ENCODE measurements at places on chromosomes 3 and 15.

DNA sequence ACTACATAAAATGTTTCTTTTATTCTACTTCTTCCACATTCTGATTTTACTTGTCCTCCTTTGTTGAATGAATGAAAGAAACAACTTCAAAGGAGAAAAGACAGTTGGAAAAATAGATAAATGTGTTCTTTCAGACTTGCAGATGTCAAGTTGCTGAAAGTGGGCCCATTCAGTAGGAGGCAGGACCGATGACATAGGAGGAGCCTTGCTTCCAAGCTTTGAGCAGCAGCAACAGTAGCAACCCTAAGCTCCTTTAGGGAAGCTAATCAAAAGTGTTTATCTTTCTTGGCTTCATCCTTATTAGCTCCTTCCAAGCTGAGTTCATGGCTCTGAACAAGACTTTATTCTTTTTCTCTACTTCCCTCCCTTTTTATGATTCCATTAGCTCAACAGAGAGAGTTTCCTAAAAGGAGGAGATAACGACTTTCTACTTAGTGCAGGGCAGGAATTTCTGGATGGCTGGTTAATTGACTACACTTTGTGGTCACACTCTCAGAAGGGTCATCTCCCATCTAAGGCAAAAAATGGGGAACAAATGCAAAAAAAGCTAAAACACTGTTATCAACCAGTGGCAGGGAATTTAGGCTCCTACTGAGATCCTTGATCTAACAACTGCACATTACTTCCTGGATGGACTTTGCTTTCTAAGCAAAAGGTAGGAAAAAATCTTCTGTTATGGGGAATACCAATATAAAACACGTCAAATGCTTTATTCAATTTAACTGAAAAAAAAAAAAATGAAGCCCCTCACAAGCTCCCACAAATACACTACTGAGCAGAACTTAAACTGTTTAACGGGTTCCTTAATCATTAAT lies 4.8 kb downstream of the MORC1 start:
- DNase-seq: no peak

DNA sequence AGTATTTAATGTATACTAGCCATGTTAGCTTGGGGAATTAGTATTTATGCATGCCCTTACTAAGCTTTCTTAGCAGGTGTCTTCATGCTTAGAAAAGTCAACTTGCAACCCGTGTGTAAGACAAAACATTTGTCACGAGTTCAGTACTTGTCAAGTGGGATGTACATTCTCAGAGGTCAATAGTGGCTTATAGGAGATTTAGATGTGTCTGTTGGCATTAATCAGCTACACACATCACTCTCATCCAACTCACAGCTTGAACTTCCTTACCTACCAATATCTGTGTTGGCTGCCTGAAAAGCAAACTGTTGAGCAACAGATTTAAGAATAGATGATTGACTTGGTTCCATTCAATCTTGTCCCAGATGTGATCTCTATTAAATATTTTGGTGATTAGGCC lies 109.5 kb downstream of the ROBO2 start:
- no peak for DNase-seq

DNA sequence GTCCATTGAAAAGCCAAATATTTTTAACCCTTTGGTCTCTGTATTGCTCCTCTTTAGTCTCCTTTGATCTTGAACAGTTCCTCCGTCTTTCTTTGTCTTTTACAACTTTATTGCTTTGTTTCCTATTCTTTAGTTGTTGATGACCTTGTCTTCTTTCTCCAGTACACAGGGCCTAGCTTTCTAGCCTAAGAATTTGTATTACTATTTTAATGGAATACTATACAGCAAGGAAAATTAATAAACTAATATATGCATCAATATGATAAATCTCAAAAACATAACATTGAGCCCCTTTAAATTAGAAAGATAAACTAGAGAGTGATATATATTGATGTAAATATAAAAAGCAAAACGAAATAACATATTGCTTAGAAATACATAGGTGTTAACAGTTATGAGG lies 88.7 kb downstream of the NR1D2 start:
- no peak for DNase-seq

- DNase-seq: no peak
Observed at GRCh38 chr3:852033-852432, 240.8 kb upstream of the CNTN6 start.

GRCh38 chr3:21789730-21790129 lies 38.7 kb upstream of the ZNF385D start:
- DNase-seq: no peak

GRCh38 chr3:167830007-167830406 lies 94.5 kb downstream of the SERPINI1 start:
- DNase-seq: no peak

DNA sequence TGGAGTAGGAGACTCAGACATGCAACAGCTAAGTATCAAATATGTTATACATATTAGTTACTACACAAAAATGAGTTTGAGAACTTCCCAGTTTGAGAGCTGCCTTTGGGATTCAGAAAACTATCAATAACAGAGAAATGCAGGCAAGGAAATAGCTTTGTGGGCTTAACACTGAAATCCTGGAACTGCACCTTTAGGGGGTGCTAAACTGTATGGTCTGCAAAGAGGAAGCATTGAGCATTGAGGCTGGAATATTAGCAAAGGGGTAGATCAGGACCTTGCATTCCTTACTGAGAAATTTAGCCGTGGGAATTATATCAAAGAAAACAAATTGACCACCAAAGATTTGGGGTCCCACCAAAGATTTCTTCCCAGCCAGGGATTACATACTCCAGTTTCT lies 580.0 kb downstream of the ZNF385D start:
- DNase-seq: no peak

DNA sequence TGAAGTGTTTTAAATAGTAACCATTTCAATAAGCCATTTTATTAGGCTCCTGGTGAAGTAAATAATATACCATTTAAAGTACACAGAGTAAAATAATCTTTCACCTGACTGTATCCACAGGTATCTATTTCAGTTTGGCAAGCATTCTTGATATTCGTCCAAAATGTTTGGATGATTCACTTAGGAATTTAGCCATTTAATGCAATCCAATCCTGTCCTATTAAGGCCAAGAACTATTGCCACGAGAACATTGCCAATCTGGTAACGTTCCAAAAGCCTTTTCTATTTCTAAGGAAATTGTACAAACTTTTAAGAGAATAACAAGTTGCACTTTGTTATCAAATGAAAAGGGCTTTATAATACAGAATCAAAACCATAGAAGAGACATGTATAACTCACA lies 209.8 kb upstream of the THRB start:
- no peak for DNase-seq

GRCh38 chr3:190001426-190001825 lies 119.3 kb downstream of the P3H2 start:
- DNase-seq: no peak

- no peak for DNase-seq
Observed at GRCh38 chr3:15743587-15744009, 54.2 kb downstream of the ANKRD28 start.

DNA sequence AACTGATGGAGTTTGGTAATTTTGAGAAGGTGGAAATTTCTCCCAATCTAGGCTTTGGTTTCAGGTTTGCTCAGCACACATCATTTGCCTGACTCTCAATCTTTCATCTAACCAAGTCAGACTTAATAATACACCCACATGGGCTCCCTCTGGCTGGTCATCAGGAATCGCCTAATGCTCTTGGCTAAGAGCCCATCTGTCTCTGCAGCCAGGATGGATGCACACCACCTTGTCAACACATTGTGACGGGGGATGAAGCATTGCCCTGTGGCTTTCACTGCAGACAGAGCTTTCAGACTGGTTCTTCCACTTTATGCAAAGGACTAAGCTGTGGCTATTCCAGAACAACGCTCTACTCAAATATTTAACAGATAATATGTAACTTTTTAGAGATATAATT lies 3.0 kb upstream of the HDGFL3 start:
- DNase-seq: no peak

GRCh38 chr3:178271740-178272387 lies 264.4 kb upstream of the KCNMB2 start:
- DNase-seq: no peak

DNA sequence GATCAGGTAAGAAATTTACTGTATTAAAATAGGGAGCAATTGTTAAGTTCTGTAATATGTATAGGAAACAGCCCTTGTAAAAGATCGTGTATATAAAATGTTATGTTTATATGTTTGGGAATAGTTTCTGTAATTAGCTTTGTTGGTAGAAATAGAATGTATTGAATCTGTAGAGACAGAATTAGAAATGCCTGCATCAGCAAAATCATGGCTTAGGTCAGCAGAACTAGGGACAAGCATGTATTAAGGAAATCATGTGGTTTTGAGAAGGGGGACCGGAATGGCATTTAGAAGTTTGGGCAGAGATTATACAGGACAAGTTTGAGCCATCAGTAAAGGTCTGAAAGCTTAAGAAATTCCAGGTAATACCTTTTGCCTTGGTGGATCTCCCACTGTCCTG lies 177.9 kb downstream of the ERC2 start:
- no peak for DNase-seq

- no peak for DNase-seq
Observed at GRCh38 chr15:71443538-71443937, 328.3 kb downstream of the THSD4 start.

DNA sequence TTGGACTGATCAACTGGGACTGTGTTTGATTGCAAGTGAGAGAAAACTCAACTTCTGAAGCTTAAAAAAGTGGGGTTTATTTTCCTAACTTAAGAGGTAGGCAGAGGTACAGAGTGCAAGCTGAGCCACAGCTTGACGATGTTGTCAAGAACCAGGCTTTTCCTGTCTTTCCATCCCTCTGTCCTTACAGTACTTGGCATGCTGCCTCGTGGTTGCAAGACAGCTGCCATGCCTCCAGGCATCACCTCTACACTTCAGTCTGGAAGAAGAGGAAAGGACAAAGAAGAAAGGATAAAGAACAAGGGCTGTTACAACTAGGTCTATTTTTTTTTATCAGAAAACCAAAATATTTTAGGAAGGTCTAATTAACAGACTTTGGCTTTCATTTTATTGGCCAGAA lies 51.8 kb upstream of the GALNT15 start:
- DNase-seq: no peak

DNA sequence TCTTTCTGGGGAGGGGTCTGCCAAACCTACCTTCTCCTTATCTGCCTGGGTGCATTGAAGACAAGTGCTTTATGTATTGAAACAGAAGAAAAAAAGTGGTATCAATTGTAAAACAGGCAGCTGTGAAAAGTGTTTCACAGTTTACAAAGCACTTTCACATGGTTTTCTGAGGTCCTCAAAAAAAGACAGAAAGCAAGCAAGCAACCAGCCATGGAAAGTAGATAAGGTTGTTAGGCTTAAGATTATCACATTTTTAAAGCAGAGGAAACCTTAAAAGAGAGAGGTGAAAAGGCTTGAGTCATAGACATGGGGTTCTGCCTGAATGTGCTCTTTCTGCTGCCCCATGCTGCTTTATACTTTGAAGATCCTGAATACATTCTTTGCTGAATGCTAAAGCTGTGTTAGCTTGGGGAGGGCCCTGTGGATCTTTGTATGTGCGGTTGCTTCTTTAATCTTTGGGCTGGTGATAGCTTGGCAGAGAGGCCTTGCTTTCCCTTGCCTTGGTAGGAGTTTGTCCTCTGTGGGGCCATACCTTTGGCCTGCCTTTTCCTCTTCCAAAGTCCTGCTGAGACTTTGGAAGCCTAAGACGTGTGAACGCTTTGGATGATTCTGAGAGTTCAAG lies 2.6 kb downstream of the SMAD3 start:
- no peak for DNase-seq

DNA sequence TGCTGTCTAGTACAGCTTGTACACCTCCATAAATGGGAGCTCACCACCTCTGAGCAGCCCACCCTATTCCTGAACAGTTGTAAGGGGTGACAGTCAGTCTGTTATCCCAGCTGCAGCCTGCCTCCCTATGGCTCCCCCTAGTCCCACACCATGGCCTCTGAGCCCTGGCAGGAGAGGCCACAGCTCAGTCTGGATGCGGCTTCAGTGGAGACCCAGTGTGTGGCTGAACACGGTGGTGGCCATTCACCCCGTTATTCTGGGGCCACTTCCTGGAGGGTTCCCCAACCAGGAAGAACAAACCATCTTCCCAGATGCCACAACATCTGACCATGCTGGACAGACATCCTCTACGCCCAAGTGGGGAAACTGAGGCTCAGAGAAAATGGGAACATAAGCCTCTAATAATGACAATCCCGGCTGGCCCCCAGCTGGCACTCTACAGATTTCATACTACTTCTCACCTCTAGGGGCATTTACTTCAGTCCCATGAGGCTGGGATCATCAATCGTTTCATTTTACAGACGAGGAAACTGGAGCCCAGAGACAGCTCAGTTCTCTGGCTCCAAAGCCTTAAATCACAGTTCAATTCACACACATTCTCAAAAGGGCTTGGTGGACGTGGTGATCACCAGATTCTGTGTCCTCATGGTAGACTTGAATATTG lies 9.2 kb upstream of the GRIP2 start:
- DNase-seq: no peak

- DNase-seq: no peak
Observed at GRCh38 chr15:40846841-40847222, 3.0 kb downstream of the SPINT1 start.

DNA sequence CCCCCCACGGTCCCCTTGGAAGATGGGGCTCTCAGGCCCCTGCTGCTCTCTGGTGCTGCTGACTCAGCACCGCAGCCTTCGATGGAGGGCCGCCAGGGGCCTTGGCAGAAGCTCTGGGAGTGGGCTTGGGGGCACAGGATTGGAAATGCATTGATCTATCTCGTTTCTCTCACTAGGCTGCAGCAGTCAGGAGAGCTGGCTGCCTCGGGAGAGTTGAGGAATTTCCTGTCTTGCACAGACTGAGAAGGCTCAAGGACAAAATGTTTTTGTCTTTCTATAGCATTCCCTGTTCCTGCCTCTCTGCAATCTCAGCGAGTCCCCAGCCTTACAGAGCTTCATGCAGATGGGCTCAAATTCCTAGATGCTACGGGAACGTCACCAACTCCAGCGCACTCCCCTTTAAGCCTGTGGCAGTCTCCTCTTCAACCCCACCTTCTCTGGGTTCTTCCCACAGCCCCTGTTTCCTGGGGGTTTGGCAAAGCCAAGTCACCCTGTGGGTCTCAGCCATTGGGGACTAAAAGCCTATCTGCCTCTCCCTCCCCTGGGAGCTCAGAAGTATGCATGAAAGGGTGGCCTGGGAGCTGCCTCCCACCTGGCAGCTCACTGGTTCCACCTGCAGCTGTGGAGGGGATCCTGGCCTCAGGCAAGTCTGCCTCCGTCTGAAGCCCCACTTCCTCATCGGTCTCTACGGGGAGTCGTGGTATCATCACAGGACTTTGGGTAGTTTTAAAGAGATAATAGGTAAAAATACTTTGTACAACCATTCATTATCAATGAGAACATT lies 127.4 kb upstream of the HACD2 start:
- no peak for DNase-seq

GRCh38 chr3:133490468-133491351 lies 82.8 kb upstream of the CDV3 start:
- peak; percentile 74 for DNase-seq

- no peak for DNase-seq
Observed at GRCh38 chr3:128605091-128606046, 45.2 kb downstream of the RPN1 start.

DNA sequence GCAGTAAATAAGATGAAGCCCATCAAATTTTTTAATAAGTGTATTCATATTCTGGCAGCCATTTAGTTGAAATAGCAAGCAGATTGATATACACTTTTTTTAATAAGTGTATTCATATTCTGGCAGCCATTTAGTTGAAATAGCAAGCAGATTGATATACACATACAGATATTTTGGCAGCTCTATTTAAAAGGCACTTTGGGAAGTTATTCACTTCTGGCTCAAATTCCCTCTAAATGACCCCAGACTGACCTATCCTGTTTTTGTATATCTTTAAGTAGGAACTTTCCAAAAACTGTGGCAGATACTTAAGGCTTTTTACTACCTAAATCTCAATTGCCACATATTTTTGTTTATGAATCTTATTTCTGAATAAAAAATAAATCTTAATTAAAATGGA lies 122.3 kb downstream of the PLD1 start:
- no peak for DNase-seq

- no peak for DNase-seq
Observed at GRCh38 chr3:103494011-103494410, 1059.2 kb downstream of the ZPLD1 start.

Data from CD4-positive, alpha-beta T cell treated with Interleukin-15 for 1 hour (primary cell).